Ovary (tissue), 10 donors: ENCODE measurements at places on chromosomes 4 and X. TPM values are rescaled to one million over a fixed set of nuclear protein-coding genes. Genes with fewer than 3 reads are reported as not detected.

DNA sequence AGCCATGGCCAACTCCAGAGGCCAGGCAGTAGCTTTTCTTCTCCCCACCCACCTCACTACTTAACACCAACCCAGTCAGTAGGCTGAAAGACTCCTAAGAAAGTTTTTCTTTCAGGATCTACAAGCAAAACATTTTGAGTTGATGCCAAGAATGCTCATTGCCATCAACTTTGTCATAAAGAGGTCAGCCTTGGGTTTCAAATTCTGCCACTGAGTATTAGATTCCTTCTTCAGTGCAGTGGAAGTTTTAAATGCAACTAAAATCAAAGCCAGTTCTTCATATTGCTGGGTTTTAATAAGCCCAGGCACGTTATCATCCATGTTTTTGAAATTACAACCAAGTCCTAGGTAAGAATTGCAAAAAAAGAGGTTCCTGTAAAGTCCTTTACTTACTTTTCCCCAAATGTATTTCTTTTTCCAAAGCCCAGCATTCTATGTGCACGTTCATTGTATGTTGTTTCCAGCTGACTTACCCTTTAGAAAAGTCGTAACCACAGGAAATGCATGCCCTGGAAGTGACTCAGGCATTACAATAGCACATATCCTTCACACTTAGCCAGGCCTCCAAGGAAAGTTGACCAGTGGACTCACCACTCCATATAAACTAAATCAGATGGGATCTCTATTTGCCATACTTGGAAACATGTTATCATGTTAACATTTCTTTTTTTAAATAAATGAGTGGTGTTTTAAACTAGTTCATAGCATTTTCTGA is 229.9 kb downstream of the SOX3 start:
- H3K4me1 ChIP-seq: no peaks in the 10 kb centered on the region
- H3K27me3 ChIP-seq: no peaks in the 10 kb centered on the region
- no peak for DNase-seq
- no peaks in the 10 kb centered on the region for H3K36me3 ChIP-seq
- H3K4me3 ChIP-seq: no peak overlapping the region

The GPR143 gene
- total RNA-seq: 3.4 TPM

The RLIM gene
- 25.2 TPM for total RNA-seq

- H3K27me3 ChIP-seq: no peaks in the 10 kb centered on the region
- H3K4me3 ChIP-seq: no peak overlapping the region
- no peak overlapping the region for H3K27ac ChIP-seq
- H3K4me1 ChIP-seq: no peaks in the 10 kb centered on the region
Measured at GRCh38 chr4:4311193-4311592, 21.1 kb downstream of the ZBTB49 start.

The ERVMER34-1 gene
- 1.9 TPM for total RNA-seq

The MAGED4 gene
- 23.4 TPM for total RNA-seq

The XAGE2 gene
- total RNA-seq: not detected

DNA sequence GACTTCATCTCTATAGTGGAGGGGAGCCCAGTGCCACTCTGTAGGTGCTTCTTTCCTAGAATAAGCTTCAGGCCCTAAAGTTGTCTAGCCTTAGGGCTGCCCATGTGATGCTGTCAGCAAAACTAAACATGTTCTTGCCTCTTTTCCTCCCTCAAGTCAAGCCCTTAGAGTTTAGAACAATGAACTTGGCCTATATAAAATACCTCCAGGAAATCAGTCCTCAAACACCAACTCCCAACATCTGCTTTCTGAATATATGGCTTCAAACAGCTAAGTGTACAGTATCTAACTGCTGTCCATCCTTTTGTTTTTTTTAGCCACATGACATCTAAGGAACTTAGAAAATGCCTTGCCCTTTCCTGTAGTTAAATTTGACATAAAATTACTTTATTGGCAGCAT is 91.0 kb downstream of the MAMLD1 start:
- H3K4me3 ChIP-seq: no peak overlapping the region
- H3K4me1 ChIP-seq: peaks cover 3% of the 10 kb centered on the region
- DNase-seq: no peak
- H3K27ac ChIP-seq: no peak overlapping the region
- H3K36me3 ChIP-seq: no peaks in the 10 kb centered on the region
- no peaks in the 10 kb centered on the region for H3K27me3 ChIP-seq

GRCh38 chr4:159341522-159341921 is 238.6 kb downstream of the RAPGEF2 start:
- no peaks in the 10 kb centered on the region for H3K27me3 ChIP-seq
- H3K27ac ChIP-seq: no peak overlapping the region
- H3K36me3 ChIP-seq: no peaks in the 10 kb centered on the region

- no peaks in the 10 kb centered on the region for H3K36me3 ChIP-seq
- H3K27me3 ChIP-seq: no peaks in the 10 kb centered on the region
- no peak overlapping the region for H3K27ac ChIP-seq
- H3K4me1 ChIP-seq: no peaks in the 10 kb centered on the region
- H3K4me3 ChIP-seq: no peak overlapping the region
Measured at GRCh38 chr4:175946472-175947116, 119.0 kb upstream of the WDR17 start.

DNA sequence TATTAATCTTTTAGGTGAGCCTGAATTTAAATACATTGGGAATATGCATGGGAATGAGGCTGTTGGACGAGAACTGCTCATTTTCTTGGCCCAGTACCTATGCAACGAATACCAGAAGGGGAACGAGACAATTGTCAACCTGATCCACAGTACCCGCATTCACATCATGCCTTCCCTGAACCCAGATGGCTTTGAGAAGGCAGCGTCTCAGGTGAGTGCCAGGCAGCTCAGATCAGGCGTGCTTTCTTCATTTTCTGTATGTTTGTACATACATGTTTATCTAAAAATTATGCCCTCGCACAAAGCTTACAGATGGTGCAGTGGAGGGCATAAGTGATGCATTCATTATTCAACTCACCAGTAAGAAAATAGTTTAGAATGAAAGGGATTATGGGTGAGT is 85.6 kb downstream of the CPE start:
- no peak overlapping the region for H3K4me3 ChIP-seq
- no peak for DNase-seq
- no peaks in the 10 kb centered on the region for H3K27me3 ChIP-seq
- H3K4me1 ChIP-seq: peaks cover 7% of the 10 kb centered on the region
- no peak overlapping the region for H3K27ac ChIP-seq

The RBM47 gene
- total RNA-seq: 14.3 TPM

- no peaks in the 10 kb centered on the region for H3K27me3 ChIP-seq
- no peaks in the 10 kb centered on the region for H3K36me3 ChIP-seq
- H3K4me1 ChIP-seq: peaks cover 10% of the 10 kb centered on the region
- peak overlapping the region; percentile 95 for H3K4me3 ChIP-seq
- peak overlapping the region; percentile 94 for H3K27ac ChIP-seq
- no peak for DNase-seq
Measured at GRCh38 chr4:68348577-68348976, 1.3 kb downstream of the YTHDC1 start.

- no peak overlapping the region for H3K27ac ChIP-seq
- no peaks in the 10 kb centered on the region for H3K27me3 ChIP-seq
- H3K4me3 ChIP-seq: no peak overlapping the region
Measured at GRCh38 chrX:122579526-122579925, 604.6 kb upstream of the GRIA3 start.

- peak overlapping the region; percentile 79 for H3K27ac ChIP-seq
- H3K4me1 ChIP-seq: no peaks in the 10 kb centered on the region
- peak overlapping the region; percentile 37 for H3K4me3 ChIP-seq
- no peaks in the 10 kb centered on the region for H3K36me3 ChIP-seq
Measured at GRCh38 chrX:74535408-74536151, 78.8 kb downstream of the RLIM start.

The ITIH6 gene
- total RNA-seq: not detected

The ANXA3 gene
- total RNA-seq: 63.5 TPM

GRCh38 chrX:2696698-2697215 is 5.7 kb downstream of the CD99 start:
- H3K27me3 ChIP-seq: no peaks in the 10 kb centered on the region
- no peak overlapping the region for H3K27ac ChIP-seq
- no peaks in the 10 kb centered on the region for H3K36me3 ChIP-seq
- no peak for DNase-seq
- no peak overlapping the region for H3K4me3 ChIP-seq

- no peak overlapping the region for H3K4me3 ChIP-seq
- no peaks in the 10 kb centered on the region for H3K4me1 ChIP-seq
- DNase-seq: no peak
- no peak overlapping the region for H3K27ac ChIP-seq
Measured at GRCh38 chr4:55543858-55544257, 2.9 kb downstream of the CLOCK start.

DNA sequence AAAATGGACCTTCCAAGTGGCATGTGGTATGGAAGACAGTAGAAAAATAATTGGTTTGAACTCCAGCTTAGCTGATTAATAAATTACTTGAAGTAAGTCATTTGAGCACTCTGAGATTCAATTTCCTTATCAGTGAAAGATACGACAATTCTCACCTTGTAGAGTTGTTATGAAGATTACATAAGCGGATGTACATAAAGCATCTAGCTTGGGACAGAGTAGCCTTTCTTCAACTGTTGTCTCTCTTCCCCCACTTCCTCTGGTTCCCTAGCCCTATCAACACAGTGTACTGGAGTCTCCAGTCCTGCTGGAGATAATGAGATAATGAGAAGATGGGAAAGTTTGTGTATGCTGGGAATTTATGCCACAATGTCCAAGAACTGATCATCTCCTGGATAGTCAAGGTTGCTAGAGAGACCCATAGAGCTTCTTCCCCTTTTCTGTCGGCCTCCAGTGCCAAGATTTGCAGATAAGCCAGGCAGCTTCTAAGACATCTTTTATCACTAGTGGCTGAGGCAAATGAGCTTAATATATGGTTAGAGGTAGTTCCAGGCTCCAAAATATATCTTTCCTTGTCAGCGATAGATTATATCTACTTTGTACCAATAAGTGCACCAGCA is 33.9 kb downstream of the VSIG4 start:
- H3K36me3 ChIP-seq: no peaks in the 10 kb centered on the region
- no peak for DNase-seq
- H3K4me3 ChIP-seq: no peak overlapping the region
